ENCODE measurements at places on chromosomes 6 and 20.
A peak's percentile ranks its signal among the peaks of the same experiment; 100 is the strongest.

GRCh38 chr6:81834141-81834681 is 81.7 kb upstream of the TENT5A start:
- peak; percentile 7 for DNase-seq

DNA sequence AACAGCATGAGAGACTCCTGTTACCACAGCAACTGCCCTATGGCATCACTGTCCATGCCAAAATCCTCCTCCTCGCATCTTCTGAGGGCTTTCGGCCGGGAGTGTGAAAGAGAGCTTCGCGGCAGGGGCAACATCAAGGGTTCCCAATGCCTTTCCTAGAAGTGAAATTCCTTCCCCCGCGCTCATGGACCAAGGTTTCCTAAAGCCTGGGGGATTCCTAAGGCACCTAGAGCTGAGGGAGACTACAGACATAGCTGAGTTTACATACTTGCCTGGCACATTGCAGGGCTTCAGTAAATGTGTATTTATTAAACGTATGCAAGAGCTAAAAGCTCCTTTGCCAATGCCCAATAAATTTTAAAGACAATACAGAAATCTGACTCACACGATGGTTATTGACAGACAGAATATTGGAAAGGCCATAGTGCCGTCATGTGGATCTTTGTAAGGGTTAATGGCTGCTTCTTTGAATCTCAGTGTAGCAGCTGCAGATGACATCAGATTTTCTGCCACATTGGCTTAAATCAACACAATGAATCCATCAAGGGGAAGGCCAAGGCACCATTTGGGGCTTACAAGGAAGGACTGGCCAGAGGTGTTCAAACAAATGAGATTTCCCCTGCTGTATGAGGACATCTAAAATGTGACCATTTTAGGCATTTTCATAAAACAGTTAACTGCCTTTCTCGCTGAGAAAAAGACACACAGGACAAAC is 281.2 kb upstream of the JARID2 start:
- DNase-seq = no peak

GRCh38 chr6:125231574-125232343 is 70.0 kb downstream of the HDDC2 start:
- DNase-seq = no peak

DNA sequence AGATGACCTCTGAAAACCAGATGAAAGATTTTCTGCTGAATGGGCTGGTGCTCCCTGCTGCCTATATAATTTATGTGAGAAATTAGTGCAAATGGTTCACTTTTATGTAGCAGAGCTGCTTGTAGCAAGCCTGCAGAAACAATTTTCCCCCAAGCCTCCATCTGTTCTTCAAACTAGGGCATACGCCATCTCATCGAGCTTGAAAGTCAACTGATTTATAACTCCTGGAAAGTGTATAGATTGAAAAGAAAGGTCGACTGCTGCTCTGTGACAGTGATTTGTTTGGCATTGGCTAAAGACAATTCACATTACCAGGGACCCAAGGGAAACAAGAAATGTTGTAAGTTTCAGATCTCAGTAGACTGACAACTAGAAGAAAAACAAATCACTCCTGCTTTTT is 93.3 kb downstream of the PACRG start:
- DNase-seq = no peak

DNA sequence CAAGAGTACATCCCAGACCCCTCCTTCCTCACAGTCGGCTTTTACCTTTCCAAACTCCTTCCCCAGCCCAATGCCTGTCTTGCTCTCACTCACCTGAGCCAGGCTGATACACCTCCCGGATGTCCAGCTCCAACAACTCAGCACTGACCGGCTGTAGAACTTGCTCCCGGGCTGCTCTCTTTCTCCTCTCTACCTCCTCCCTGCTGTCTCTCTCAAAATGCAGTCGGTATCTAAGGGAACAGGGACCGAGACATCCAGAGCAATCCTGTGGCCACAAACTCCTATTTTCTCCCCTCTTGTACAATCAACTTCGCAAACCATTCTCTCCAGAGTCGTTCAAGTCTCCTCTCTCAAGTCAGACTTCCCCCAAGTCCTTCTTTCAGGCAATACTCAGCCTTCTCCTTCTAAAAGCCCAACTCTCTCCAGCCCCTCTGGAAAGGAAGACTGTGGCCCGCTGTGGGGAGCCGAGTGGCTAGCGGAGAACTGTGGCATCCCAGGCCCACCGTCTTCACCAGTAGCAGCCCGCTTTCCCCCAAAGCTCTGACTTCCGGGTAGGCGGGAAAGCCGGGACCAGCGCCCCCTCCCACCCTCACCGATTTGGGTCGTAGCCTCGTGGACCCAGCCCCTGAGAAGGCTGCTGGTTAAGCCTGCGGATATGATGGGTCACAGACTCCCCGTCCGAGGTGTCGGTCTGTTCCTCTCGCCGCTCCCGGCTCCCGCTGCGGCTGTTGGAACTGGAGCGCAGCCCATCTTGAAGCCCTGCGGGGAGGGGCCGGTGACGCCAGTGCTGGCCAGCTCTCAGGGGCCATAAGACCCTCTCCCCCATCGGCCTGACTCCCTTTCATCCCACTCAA is 1.1 kb downstream of the GNL1 start:
- peak; percentile 25 for DNase-seq

GRCh38 chr6:162922563-162923166 is 194.9 kb downstream of the PACRG start:
- DNase-seq = no peak

DNA sequence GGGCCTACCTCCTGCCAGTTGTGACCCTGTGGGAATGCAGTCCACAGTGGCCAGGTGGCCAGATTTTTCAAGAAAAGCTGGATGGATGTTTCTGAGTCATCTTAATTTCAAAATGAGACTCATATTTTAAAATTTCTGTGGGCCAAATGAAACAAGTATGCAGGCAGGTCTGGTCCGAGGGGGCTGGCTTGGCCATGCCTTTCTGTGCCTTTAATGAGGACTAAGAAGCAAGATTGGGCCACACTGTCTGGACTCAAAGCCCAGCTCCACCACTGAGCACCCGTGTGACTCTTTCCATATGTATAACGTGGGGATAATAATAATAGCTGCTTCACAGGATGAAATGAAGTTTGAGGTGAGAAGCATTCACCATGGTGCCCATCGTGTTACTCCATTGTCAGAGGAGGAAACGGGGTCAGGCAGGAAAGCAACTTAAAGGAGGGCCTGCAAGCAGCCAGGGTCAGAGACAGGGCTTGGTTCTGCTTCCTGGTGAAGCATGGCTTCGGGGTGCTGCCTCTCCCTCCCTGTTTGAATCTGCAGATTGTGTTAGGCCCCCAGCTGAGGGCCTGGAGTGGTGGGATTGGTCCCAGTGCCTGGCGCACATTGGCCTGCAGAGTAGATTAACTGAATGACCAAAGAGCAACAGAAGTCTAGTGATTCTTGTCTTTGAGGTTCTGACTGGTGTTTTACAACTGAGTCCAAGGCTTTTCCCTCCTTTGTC is 3.8 kb downstream of the SOX12 start:
- no peak for DNase-seq

DNA sequence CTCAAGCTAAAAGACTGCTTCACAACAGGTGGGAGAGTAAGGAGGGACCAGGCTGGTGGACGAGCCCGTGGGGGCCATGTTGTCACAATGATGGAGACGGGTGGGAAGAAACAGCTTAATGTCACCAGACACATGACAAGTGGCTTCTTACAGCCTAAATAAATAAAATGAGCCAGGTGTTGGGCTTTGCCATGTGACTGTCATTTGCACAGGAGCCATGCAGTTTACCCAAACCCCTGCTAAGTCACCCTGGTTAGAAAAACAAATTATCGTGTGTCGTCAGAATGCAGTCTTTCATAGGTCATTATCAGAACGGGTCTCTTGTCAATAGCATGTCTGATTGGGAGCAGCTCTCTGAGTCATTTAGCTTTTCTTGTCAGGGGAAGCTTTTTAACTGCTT is 18.5 kb downstream of the BTBD3 start:
- DNase-seq = no peak

GRCh38 chr20:48456366-48457192 is 371.2 kb downstream of the PREX1 start:
- no peak for DNase-seq

- no peak for DNase-seq
These were observed 724 bp upstream of the CUL7 start for GRCh38 chr6:43054206-43054943.

DNA sequence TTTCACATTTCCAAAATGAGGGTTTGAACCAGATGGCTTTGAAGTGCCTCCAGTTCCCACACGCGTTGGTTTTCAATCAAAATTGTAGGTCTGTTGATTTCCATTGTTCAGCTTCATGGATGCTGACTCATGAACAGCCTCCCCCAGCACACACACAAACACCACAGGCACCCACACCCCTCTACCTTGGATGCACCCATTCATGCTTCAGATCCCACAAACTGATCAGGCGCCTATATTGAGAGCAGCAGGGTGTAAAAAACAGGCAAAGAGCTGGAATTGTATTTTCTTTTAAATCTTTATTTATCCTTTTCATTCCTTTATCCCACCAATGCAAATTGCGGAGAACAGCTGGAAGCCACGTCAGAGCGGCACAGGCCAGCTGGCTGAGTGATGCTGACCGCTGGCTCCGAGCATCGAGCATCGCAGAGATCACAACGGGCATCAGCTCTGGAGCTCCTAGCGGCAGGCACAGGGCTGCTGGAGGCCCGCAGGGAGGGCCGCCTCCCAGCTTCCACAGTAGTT is 29.3 kb upstream of the TBC1D7 start:
- DNase-seq = peak; percentile 47

GRCh38 chr20:63116412-63117106 is 99.4 kb downstream of the YTHDF1 start:
- DNase-seq = peak; percentile 87

- no peak for DNase-seq
These were observed 23.1 kb downstream of the ALDH5A1 start for GRCh38 chr6:24517659-24518543.

GRCh38 chr6:119319694-119320093 is 29.9 kb downstream of the MAN1A1 start:
- no peak for DNase-seq

GRCh38 chr20:47358039-47358671 is 1.7 kb upstream of the ZMYND8 start:
- DNase-seq = no peak

DNA sequence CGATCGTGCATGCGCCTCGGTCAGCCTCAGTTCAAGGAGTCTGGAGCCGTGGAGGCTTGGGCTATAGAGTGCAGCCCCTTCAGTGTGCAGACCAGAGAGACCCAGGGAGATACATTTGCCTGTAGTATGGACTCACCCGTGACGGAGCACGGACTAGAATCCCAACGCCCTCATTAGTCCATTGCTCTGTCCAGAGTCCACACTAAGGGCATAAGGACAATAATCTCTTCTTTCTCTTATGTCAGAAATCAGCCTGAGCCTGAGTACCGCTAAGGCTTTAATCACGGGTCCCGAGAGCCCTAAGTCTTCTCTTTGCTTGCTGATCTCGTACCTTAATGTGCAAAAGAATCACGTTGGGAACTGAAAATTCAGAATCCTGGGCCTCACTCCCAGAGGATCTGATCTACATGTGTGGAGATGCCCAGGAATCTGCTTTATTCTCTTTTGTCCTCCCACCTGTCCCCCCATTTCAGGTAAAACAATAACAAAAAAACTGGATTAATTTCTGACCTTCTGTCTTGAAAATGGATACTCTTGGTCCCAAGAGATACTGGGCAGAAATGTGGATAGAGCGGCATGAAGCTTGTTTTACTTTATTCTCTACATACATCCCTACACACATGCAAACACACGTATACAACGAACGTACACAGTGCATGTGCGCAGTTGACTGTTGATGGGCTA is 671 bp downstream of the BPHL start:
- DNase-seq = no peak

DNA sequence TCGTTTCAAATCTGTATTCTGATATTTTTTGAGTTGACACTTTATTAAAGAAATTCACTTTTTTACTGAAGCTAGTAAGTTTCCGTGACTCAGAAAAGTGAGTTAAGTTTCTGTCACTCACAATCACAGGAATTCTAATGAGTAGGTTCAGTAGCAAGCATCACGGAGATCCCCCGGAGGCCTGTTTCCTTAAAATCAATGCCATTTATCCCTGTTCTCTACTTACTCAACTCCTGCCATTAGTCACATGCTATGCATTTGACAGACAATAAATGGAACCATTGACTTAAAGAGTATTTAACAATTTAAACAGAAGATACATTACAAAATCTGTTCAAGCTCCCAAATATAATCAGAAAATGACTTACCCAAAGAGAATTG is 9.1 kb downstream of the SLC18B1 start:
- DNase-seq = no peak

GRCh38 chr20:53760025-53760441 is 166.4 kb upstream of the ZNF217 start:
- DNase-seq = no peak

GRCh38 chr6:118618676-118619377 is 32.6 kb downstream of the CEP85L start:
- peak; percentile 59 for DNase-seq

- no peak for DNase-seq
These were observed 143.4 kb upstream of the EEF1E1 start for GRCh38 chr6:8245726-8246125.

- no peak for DNase-seq
These were observed 855 bp upstream of the WFDC5 start for GRCh38 chr20:45115829-45116228.

GRCh38 chr20:41601742-41602141 is 16.4 kb downstream of the CHD6 start:
- no peak for DNase-seq

DNA sequence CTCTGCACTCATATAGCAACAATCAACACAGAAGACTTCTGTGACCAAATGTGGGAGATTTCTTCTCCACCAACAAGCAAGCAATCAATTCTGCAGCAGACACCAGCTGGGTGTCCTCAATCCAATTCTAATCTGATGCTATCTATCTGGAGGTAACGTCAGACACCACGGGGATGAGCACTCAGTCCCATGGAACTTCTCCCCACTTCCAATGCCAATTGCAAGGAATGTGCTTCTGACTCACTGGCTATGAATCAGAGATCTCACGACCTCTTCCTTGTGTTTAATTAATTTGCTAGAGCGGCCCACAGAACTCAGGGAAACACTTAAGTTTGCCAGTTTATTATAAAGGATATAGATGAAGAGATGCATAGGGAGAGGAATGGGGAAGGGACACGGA is 103.5 kb upstream of the SIRPG start:
- peak; percentile 58 for DNase-seq

DNA sequence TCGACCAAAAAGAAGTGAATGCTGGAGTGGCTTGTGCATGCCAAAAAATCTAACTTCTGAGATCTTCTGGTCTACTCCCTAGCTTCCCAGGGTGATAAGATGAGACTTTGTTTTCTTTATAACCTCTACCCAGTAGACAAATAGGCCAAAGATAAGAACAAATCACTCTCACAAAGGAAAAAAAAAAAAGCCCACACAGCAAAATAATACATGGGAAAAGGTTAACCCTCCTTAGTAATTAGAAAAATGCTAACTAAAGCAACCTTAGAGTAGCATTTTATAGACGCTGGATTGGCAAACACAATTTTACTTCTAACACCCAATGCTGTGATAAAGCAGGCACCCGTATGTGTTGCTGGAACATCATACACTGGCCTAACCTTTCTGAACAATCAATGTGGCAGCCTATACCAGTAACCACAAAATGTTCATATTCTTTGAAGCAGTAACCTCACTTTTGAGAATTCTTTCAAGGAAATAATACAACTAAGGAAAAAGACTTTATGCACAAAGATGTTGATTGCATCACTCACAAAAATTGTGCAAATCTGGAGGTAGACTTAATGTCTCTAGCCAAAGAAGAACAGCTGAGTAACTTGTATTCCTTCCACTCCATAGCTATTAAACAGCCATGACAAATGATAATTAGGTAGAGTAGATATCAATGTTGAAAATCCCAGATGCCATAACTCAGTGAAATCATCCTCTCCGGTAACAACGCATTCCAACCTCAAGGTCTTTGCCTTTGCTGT is 116.3 kb upstream of the QKI start:
- DNase-seq = no peak

GRCh38 chr20:52978851-52979250 is 6.7 kb downstream of the TSHZ2 start:
- DNase-seq = peak; percentile 52
